ENCODE measurements at places on chromosomes 7 and 10.

- DNase-seq: peak; percentile 29
Observed at GRCh38 chr7:136086712-136087111, 109.6 kb upstream of the MTPN start.

GRCh38 chr10:77251297-77252013 lies 386.2 kb downstream of the KCNMA1 start:
- no peak for DNase-seq

DNA sequence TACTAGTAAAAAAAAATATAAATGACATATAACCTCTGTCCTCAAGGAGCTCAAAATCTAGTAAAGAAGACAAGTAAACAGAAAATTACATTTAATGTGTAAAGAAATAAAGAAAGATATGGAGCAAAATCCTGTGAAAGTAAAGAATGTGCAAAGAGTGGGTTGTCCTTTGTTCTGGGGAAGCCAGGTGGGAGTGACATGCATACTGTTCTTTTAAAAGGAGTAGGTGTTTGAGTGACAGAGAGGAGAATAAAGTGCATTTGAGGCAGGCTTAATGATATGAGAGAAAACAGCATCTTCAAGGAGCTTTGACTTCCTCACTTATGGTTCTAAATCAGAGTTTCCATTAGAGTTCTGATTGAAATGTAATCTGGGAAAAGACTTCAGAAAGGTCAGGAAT lies 22.0 kb downstream of the OR6V1 start:
- DNase-seq: no peak

- DNase-seq: no peak
Observed at GRCh38 chr10:124707144-124707467, 37.1 kb downstream of the FAM53B start.

DNA sequence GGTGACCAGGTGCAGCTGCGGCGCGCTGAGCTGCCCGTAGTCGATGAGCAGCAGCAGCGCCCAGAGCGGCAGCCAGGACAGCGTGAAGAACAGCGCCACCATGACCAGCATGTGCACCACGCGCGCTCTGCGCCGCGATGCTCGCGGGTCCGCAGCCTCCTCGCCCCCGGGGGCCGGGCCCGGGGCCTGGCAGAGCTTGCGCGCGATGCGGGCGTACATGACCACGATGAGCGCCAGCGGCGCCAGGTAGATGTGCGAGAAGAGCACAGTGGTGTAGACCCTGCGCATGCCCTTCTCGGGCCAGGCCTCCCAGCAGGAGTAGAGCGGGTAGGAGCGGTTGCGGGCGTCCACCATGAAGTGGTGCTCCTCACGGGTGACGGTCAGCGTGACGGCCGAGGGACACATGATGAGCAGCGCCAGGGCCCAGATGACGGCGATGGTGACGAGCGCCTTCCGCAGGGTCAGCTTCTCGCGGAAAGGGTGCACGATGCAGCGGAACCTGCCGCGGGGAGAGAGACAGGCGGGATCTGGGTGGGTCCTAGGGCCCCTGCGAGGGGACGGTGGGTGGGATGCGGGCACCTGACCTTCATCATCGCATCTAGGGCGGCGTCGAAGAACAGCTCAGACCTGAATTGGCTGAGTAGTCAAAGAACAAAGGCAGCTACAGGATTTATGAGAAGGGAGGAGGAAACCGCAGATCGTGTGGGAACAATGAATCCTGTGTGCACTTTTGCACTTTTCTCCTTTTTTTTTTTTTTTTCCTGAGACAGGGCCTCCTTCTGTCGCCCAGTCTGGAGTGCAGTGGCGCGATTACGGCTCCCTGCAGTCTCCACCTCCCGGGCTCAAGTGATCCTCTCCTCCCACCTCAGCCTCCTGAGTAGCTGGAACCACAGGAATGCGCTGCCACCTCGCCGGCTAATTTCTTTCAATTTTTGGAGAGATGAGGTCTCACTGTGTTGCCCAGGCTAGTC lies 22.4 kb upstream of the PPA1 start:
- peak; percentile 32 for DNase-seq

GRCh38 chr7:30911561-30911969 lies at the start of gene AQP1:
Gene AQP1 (plus strand): TSS chr7:30911853. CDS start chr7:30911910, 57 bp downstream.
- no peak for DNase-seq

DNA sequence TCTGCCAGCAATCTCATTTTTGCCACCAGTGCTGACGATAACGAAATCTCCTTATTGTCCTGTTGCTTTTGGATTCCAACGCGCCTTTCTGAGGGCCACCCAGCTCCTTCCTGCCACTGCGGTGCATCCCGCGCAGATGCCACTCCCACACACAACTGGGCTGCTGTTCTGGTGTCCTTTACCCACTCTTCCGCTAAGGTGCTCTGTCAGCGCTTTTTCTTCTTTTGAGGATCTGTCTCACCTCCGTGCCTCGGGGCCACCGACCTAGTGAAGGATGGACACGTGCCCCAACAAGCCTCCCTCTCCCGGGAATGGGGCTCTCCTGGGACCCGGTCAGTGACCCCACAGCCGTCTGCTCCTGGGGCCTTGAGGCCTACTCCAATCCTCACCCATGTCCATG lies 314.3 kb upstream of the COBL start:
- no peak for DNase-seq

DNA sequence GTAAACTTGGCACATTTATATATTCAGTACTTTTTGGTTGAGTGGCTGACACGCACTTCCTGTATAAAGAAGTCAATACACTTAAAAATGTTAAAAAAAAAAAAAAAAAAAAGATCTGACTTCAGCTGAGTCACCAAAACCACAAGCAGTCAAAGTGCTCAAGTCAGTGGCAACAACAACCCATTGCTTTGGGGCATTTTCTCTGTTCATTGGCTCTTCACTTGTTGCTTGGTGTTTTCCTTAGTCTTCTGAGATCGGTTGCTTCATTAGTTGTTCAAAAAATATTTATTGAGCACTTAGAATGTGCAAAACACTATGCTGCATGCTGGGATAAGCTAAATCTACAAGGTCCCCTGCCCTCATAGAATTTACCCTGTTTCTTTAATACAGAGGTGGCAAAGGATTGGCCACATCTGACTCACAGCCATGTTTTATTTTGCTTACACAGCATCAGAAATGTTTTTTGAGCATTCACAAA lies 63.7 kb downstream of the ZNRF2 start:
- peak; percentile 85 for DNase-seq
